Mesenchymal stem cell (in vitro differentiated cells and primary cell): ENCODE measurements at places on chromosomes 12 and 14.
A peak's percentile ranks its signal among the peaks of the same experiment; 100 is the strongest.

DNA sequence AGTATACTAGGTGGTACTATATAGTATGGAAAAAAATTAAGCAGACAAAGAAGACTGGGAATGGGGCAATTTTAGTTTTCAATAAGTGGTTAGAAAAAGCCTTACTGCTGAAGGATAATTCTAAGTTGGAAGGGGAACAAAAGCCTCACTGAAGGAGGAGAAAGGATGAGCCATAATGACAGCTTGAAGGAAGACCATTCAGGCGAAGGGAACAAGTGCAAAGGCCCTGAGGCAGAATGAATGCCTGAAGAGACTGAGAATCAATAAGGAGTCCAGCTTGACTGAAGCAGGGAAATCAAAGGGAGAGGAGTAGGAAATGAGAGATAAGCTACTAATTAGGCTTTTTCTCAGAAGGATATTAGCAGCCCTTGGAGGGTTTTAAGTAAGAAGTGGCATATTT, 28.5 kb downstream of the PPP1R13B start:
- no peak overlapping the region for H3K4me3 ChIP-seq
- no peak overlapping the region for H3K27ac ChIP-seq
- no peaks in the 10 kb centered on the region for H3K27me3 ChIP-seq

DNA sequence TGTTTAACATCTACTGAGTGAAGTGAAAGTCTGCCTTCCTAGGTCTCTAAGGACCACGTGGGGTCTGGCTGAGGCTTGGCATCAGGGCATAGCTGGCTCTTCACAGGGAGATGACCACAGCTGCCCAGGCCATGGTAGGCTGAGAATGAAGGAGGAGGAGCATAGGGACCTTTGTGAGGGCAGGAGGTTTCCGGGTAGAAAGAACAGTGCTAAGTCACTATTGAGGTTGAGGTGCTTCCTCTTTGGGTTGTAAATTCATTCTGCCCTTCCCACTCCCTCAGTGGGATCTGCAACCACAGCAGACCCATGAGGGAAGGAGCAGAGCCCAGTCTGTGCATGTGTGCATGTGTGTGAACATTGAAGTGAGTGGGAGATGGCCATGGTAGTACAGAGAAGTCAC, 909.6 kb downstream of the VRK1 start:
- no peak overlapping the region for H3K4me3 ChIP-seq
- no peak for DNase-seq
- H3K4me1 ChIP-seq = no peaks in the 10 kb centered on the region
- H3K27ac ChIP-seq = no peak overlapping the region

DNA sequence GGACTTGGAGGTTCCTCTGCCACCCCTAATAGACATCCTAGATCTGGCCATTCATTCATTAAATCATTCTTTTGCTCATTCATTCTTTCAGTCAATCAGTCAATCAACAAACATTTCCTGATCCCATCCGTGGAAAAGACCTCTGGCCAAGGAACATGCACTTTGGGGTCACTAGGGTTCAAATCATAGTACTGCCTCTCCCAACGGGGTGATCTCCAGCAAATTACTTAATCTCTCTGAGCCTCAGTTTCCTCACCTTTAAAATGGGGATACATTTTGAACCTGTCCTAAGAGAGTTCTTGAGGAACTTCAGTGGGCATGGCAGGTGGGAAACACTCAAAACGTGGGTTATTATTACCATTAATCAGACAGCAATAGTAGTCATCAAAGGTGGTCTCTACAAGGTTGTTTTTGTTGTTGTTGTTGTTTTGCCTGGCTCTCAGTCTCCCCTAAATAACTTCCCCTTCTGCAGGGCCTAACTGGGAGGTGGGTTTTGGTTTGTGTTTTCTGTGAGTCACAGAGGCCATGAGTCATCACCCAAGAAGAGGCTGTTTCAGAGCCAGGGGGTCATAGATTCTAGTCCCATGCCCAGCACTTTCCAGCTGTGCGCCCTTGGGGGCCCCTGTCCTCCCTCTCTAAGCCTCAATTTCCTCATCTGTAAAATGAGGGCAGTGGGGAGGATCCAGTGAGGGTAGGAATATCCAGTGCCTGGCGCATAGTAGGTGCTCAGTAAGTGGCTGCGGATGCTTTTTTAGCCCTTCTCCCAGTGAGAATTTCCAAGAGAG, 16.9 kb upstream of the FAM222A start:
- H3K36me3 ChIP-seq = no peaks in the 10 kb centered on the region
- H3K27me3 ChIP-seq = peaks cover 21% of the 10 kb centered on the region
- peaks cover 4% of the 10 kb centered on the region for H3K4me1 ChIP-seq
- H3K4me3 ChIP-seq = no peak overlapping the region

DNA sequence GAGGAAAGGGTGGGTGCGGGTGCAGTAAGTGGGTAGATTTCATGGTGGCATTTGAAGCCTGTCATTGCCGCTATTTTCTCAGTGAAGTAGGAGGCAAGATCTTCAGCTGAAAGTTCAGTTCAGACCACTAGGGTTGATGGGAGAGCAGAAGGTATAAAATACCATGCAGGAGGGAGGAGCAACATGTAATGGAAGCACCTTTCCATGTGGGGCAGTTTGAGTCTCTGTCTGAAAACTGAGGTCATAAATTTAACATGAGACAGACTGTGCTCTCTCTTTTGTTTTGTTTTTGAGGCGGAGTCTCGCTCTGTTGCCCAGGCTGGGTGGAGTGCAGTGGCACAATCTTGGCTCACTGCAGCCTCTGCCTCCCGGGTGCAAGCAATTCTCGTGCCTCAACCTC, 22.7 kb downstream of the LRRC74A start:
- no peaks in the 10 kb centered on the region for H3K4me1 ChIP-seq
- no peaks in the 10 kb centered on the region for H3K36me3 ChIP-seq
- H3K27me3 ChIP-seq = peaks cover 12% of the 10 kb centered on the region
- no peak for DNase-seq

GRCh38 chr12:124618291-124618902, 51.0 kb upstream of the NCOR2 start:
- H3K36me3 ChIP-seq = no peaks in the 10 kb centered on the region
- H3K27ac ChIP-seq = no peak overlapping the region
- H3K27me3 ChIP-seq = peaks cover 4% of the 10 kb centered on the region
- peaks cover 30% of the 10 kb centered on the region for H3K4me1 ChIP-seq
- no peak for DNase-seq

GRCh38 chr12:48165089-48165981, 8.0 kb upstream of the ASB8 start:
- no peak overlapping the region for H3K4me3 ChIP-seq
- no peak overlapping the region for H3K27ac ChIP-seq
- H3K36me3 ChIP-seq = no peaks in the 10 kb centered on the region
- peaks cover 18% of the 10 kb centered on the region for H3K27me3 ChIP-seq

DNA sequence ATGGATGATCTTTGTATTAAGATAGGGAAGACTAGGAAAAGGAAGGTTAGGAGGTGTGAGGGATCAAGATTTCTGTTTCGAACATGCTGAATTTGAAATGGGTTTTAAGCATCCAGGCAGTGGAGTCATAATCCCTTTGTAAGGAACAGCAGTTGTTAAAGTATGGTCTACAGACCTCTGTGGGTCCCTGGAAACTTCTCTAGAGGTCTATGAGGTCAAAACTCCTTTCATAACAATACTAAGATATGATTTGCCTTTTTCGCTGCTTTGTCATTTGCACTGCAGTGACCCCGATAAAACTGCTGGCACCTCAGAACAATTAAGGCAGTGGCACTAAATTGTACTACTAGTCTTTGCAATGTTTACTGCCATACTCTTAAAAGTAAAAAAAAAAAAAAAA, 1.5 kb downstream of the RAD51AP1 start:
- no peaks in the 10 kb centered on the region for H3K27me3 ChIP-seq
- no peak for DNase-seq
- H3K36me3 ChIP-seq = peaks cover 9% of the 10 kb centered on the region
- no peak overlapping the region for H3K27ac ChIP-seq

DNA sequence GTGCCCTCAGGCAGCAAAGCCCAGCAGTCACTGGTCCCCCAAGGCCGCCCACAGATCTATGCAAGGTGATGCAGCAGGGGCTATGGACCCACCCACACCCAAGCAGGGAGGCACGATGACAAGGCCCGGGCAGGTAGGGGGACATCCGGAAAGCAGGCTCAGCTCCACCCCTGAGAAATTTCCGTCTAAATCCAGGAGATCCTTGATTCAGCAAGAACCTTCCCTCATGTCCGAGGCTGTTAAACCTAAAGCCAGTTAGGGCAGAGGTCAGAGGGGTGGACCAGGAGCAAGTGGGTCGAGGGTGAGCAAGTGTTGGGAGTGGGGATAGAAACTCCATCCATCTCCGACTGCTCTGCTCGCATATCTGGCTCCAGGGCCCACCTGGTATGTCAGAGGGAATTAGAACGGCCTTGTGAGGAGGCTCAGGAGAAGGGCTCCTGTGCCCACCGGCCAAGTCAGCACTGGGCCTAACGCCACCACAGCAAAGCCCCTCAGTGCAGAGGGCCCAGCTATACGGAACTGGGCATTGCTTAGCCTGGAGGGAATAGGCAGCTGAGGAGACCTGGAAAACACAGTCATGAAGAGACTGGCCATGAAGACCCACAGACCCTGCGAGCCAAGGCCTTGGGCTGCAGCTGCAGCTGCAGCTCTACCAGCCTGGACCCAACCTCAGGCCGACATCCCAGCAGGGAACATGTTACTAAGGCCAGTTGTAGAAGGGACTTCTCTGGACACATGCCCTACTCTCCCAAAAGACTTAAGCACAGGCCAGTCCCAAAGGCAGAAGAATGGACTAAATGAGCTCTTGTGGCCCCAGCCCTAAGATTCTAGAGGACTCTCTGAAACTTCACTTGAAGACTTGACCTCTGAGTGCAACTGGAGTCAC, 34.3 kb downstream of the DAD1 start:
- no peak overlapping the region for H3K4me3 ChIP-seq
- peaks cover 6% of the 10 kb centered on the region for H3K36me3 ChIP-seq
- DNase-seq = no peak
- no peak overlapping the region for H3K27ac ChIP-seq
- peaks cover 40% of the 10 kb centered on the region for H3K4me1 ChIP-seq
- H3K27me3 ChIP-seq = no peaks in the 10 kb centered on the region

DNA sequence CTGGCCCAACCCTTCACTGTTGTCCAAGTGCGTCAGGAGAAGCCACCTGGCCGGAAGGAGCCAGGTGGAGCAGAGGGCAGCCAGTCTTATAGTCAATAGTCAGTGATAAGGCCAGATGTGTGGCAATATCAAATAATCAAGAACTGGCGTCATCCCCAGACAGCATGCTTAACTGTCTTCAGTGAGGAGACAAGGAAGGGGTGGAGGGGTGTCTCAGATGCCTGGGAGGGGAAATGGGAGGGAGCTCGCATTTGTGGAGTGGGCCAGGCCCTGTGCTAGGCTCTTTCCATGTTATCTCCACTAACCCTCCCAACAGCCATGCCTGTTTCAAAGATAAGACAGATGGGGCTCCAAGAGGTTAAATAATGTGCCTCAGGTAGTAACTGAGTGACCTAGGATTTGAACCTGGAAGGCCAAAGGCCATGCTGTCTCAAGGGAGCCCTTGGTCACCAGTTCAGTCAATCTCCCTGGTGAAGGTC, 48.9 kb upstream of the FOS start:
- DNase-seq = no peak
- peaks cover 7% of the 10 kb centered on the region for H3K27me3 ChIP-seq
- no peak overlapping the region for H3K27ac ChIP-seq
- no peak overlapping the region for H3K4me3 ChIP-seq
- H3K36me3 ChIP-seq = no peaks in the 10 kb centered on the region

- H3K27ac ChIP-seq = no peak overlapping the region
- H3K36me3 ChIP-seq = peaks cover 6% of the 10 kb centered on the region
- peaks cover 6% of the 10 kb centered on the region for H3K4me1 ChIP-seq
- no peaks in the 10 kb centered on the region for H3K27me3 ChIP-seq
Observed at GRCh38 chr14:92973261-92973797, 50.4 kb downstream of the CHGA start.

- no peak overlapping the region for H3K27ac ChIP-seq
- DNase-seq = no peak
- H3K36me3 ChIP-seq = no peaks in the 10 kb centered on the region
Observed at GRCh38 chr12:104718304-104718929, 239.7 kb downstream of the SLC41A2 start.

- DNase-seq = no peak
- peaks cover 5% of the 10 kb centered on the region for H3K4me1 ChIP-seq
- H3K36me3 ChIP-seq = no peaks in the 10 kb centered on the region
- H3K27me3 ChIP-seq = peaks cover 6% of the 10 kb centered on the region
- H3K27ac ChIP-seq = no peak overlapping the region
Observed at GRCh38 chr14:61351477-61351876, 30.1 kb downstream of the PRKCH start.

DNA sequence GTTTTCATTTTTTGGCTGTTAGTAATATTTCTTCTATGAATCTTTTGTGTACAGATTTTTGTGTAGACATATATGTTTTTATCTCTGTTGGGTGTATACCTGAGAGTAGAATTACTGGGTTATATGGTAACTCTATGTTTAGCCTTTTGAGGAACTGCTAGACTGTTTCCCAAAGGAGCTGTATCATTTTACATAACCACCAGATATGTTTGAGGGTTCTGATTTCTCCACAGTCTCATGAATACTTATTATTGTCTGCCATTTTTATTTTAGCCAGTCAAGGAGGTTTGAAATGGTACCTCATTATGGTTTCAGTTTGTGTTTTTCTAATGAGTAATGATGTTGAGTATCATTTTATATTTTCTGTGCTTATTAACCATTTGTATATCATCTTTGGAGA, 1.9 kb downstream of the PCNX4 start:
- no peaks in the 10 kb centered on the region for H3K27me3 ChIP-seq
- H3K4me3 ChIP-seq = peak overlapping the region; percentile 98
- H3K27ac ChIP-seq = peak overlapping the region; percentile 65
- peaks cover 4% of the 10 kb centered on the region for H3K36me3 ChIP-seq

- no peaks in the 10 kb centered on the region for H3K27me3 ChIP-seq
- peak overlapping the region; percentile 55 for H3K4me3 ChIP-seq
- peak overlapping the region; percentile 95 for H3K27ac ChIP-seq
- H3K36me3 ChIP-seq = peaks cover 29% of the 10 kb centered on the region
Observed at GRCh38 chr12:53500142-53500775, 824 bp upstream of the TARBP2 start.

DNA sequence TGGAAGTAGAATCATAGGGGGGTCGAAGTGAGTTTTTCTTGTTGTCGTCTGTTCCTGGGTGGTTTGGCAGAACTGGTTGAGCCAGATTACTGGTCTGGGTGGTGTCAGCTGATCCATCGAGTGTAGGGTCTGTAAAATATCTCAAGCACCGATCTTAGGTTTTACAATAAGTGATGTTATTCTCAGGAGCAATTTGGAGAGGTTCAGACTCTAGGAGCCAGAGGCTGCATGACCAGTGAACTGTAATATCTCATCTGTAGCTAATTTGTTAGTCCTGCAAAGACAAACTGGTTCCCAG, 9.7 kb upstream of the SERPINA1 start:
- H3K27me3 ChIP-seq = no peaks in the 10 kb centered on the region
- H3K4me3 ChIP-seq = no peak overlapping the region
- no peaks in the 10 kb centered on the region for H3K36me3 ChIP-seq

DNA sequence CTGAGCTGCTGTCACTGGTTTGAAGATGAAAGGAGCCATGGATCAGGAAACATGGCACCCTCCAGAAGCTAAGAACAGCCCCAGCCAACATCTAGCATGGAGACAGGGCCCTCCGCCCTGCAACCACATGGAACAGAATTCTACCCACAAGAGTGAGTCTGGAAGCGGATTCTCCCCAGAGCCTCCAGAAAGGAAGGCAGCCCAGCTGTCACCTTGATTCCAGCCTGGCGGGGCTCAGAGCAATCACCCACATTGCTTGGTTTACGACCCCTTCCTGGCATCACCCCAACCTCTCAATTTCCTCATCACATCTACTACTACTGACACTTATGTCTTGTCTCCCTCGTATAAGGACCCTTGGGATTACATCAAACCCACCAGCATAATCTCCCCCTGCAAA, 38.5 kb downstream of the OAS2 start:
- DNase-seq = no peak
- H3K4me3 ChIP-seq = no peak overlapping the region
- peaks cover 1% of the 10 kb centered on the region for H3K4me1 ChIP-seq
- no peak overlapping the region for H3K27ac ChIP-seq
- no peaks in the 10 kb centered on the region for H3K36me3 ChIP-seq
